ENCODE measurements at places on chromosomes 13 and 19.

- DNase-seq: peak; percentile 53
These were observed 15.5 kb downstream of the ZNF443 start for GRCh38 chr19:12425236-12425887.

GRCh38 chr19:48498595-48499311 lies 12.9 kb downstream of the LMTK3 start:
- no peak for DNase-seq

GRCh38 chr13:112809332-112810315 lies 119.8 kb downstream of the ATP11A start:
- no peak for DNase-seq

- DNase-seq: no peak
These were observed 305.3 kb downstream of the TEX29 start for GRCh38 chr13:111625526-111626315.

- DNase-seq: no peak
These were observed 1.1 kb upstream of the SH2D3A start for GRCh38 chr19:6768236-6768785.

- DNase-seq: no peak
These were observed 5.7 kb downstream of the COMP start for GRCh38 chr19:18785179-18786124.

- no peak for DNase-seq
These were observed 1.6 kb downstream of the ESD start for GRCh38 chr13:46795321-46795720.

GRCh38 chr19:30743011-30743410 lies 370.8 kb downstream of the ZNF536 start:
- no peak for DNase-seq

- DNase-seq: no peak
These were observed 6.2 kb upstream of the SHD start for GRCh38 chr19:4272894-4273293.

DNA sequence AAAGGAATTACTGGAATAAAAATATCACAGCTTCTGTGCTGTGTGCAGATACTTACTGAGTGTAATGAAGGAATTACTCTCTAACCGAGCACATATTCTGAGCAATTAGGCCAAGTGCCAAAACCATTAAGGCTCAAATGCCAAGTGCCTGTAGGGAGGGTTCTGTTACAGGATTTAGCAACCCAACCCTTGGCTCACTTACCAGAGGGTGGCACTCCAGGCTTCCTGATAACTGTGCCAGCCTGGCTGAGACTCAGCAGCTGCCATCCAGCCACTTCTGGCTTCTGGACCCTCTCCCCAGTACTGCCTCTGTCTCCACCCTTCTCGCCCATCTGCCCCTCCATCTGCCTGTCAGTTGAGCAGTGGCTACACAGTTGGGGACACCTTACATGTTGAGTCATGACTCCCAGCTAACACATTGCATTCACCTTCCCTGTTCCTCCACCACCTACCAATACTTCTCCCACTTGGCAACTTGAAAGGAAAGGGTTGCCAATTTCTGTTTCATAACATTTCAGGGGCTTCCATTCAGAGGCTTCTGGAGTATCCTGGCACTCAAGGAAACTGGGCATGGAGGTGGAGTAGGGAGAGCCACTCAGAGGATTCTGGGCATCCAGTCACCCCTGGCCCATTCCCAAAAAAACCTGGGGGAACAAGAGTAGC lies 110.5 kb downstream of the COG6 start:
- DNase-seq: no peak

GRCh38 chr19:45402298-45403061 lies 2.4 kb downstream of the PPP1R13L start:
- DNase-seq: no peak

DNA sequence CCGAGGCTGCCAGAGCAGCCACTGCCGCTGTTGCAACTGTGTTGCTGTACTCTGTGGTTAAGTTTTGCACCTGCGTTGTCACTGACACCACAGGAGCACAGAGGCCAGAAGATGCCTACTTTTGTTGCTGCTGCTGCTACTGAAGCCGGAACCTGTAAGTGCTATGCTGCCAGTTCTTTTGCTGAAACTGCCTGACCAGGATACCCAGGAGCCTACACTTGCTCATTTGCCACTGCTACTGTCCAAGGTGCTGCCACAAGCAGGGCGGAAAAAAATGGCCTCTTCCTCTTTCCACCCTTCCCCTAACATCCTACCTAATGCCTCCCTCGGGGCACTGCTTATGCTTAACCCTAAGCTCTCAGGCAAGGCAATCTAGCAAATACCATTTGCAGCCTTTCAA lies 29.0 kb upstream of the NBEA start:
- no peak for DNase-seq

GRCh38 chr19:9941231-9941630 lies 4.9 kb upstream of the OLFM2 start:
- DNase-seq: no peak

DNA sequence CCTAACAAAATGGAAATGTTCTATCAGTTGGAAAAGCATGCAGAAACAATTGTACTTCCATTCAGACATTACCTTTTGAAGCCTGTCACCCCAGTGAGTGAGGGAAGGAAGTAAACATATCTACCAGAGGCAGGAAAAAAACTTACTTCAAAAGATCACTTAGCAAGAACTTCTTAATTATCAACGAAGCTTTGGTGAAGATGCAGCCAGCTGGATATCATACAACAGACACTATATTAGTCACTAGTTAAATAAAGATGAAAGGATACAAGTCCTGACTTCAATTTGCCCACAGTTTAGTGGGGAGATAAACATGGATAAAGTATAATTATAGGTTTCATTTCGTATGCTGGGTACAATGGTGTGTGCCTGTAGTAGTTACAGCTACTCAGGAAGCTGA lies 148.8 kb downstream of the TNFRSF19 start:
- DNase-seq: no peak

- DNase-seq: no peak
These were observed 27.8 kb downstream of the RFC3 start for GRCh38 chr13:33845572-33846302.

GRCh38 chr19:6761053-6761676 lies 6.1 kb downstream of the SH2D3A start:
- no peak for DNase-seq

DNA sequence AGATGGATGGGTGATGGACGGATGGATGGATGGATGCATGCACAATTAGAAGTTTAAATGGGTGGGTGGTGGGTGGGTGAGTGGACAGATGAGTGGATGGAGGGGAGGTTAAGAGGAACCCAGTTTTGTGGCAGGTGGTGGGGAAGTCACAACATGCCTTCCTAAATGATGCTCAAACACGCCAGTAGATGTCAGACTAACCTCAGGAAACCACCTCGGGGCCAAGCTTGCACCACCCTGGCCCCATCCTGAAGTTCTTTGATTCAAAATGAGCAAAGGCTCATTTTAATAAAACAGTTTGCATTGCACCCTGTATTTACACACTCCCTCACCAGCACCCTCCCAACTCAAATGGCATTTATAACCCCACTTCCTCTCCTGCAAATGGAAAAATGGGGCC lies 91.4 kb upstream of the CACNA1A start:
- DNase-seq: no peak
